Mucosa of descending colon (tissue), 3 donors: ENCODE measurements at places on chromosomes 16 and 17.

DNA sequence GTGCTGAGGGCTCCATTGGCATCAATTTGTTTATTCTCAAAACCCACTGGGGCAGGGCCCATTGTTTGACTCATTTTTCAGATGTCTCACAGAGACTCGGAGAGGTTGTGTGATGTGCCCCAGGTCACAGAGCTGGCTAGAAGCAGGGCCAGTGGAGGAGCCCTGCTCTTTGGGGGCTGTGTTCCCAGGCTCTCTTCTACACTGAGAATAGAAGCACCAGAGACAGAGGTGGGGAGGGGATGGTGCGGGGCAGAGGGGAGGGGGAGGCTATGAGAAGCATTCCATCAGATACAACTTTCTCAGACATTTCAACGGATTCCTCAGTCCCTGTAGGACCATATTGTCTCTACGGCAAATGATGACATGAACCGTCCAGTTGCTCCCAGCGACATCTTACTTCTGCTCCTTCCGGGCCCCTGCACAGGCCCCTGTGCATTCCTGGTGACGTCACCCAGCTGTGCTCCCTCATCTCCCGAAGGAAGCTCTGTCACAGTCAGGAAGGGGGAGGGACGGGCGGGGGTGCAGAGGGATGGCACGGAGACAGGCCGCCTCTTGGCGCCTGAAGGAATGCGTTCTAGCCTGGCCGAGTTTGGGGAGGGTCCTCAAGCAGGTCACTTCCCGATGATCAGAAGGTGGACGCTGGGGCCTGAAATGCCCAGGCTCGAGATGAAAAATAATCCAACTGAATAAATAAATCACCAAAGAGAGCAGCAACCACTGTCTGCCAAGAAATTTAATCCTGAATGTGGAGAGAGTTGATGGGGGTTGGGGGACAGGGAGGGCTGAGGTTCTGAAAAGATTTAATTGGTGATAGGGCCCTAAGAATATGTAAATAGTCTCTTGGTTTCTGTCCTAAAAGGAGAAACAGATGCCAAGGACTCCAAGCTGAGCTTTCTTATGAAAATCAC is 114.1 kb downstream of the NOG start:
- no peak for DNase-seq

- DNase-seq: no peak
Measured at GRCh38 chr17:14222611-14223010, 14.1 kb downstream of the CDRT15 start.

- no peak for DNase-seq
Measured at GRCh38 chr17:41992576-41992975, 24.7 kb downstream of the DNAJC7 start.

DNA sequence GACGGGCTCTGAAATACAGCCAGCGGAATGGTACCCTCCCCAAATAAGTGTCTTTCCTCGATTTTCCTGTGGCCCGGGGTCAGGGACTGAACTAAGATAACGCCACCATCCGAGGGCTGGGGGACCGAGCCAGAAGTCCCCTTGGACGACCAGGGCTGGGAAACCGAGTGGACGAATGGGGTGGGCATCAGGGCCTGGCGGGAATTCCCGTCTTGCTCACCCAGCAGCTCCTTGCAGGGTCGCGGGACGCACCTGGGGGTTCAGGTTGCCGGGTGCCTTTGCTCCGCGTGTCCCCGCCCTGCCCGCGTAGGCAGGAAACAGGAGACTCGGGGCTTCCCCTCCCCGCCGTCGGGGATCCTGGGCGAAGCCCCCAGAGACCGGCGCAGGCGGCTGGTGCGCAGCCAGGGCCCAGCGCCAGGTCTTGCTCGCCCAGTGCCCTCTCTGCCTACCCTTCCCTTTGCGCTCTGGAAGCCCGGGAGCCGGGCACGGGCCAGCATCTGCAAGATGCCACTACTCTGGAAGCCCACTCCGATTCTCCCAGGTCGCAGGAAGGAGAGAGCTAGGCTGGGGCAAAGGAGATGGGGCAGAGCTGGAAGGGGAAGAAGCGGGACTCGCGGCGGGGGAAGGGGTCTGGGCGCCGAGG is 665 bp upstream of the GRIN2C start:
- DNase-seq: no peak

DNA sequence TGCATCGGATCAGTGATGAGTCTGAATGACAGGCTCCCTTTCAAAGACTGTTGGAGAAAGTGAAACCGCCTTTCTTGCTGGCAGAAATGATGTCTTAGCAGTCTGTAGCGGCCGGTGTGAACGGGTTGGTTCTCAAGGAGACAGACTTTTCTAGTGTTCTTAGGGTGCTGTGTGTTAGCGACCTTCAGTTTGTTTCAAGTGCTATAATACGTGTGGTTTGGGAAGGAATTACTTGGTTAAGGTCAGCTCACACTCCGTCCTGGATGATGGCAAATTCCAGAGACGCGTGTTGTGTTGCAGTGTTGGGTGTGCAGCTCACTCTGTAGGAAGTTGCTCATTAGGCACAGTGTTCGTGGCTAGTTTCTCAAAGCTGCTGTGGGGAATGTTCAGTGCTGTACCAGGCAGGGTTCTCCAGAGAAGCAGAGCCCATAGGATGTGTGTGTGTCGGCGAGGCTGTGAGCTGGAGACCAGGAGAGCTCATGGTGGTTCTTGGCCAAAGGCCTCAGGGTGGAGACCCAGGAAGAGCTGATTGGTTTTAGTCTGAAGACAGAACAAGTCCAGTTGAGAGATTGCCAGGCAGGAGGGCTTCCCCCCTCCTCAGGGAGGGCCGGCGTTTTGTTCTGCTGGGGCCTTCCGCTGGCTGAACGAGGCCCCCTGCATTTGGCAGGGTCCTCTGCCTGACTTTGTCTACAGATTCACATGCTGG is 37.6 kb downstream of the ZNF750 start:
- no peak for DNase-seq

- no peak for DNase-seq
Measured at GRCh38 chr17:81741594-81742452, 29.7 kb downstream of the SLC25A10 start.

DNA sequence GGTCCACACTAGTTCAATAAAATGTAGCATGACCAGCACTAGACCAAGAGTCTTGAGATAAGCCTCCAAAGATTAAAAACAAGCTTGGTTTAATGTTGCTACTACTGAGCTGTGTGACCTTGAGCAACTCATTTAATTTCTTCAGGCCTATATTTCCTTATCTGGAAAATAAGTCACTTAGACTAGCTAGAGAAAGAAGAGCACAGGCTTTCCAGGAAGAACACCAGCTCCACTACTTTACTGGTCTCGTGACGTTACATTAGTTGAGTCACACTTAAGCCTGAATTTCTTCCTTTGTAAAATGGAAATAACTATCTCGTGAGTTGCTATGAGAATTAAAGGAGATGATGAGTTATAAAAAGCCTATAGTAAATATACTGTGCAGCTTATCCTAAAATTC is 5.4 kb downstream of the HELZ start:
- DNase-seq: no peak

DNA sequence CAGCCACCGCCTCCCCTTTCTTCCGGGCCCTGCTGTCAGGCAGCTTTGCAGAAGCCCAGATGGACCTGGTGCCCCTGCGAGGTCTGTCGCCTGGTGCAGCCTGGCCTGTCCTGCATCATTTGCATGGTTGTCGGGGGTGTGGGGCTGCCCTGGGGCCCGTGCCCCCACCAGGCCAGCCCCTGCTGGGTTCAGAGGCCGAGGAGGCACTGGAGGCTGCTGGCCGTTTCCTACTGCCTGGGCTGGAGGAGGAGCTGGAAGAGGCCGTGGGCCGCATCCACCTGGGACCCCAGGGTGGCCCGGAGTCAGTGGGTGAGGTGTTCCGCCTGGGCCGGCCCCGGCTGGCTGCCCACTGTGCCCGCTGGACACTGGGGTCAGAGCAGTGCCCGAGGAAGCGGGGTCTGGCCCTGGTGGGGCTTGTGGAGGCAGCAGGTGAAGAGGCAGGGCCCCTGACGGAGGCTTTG is 5.5 kb upstream of the TGFB1I1 start:
- no peak for DNase-seq
